ENCODE measurements at places on chromosomes 2 and 18. TPM values are rescaled to one million over a fixed set of nuclear protein-coding genes. Genes with fewer than 3 reads are reported as not detected.
A peak's percentile ranks its signal among the peaks of the same experiment; 100 is the strongest.

GRCh38 chr2:46276642-46277041 is 20.6 kb upstream of the EPAS1 start:
- DNase-seq = no peak
- H3K4me3 ChIP-seq = no peak overlapping the region
- H3K27me3 ChIP-seq = peaks cover 19% of the 10 kb centered on the region
- H3K27ac ChIP-seq = no peak overlapping the region
- H3K36me3 ChIP-seq = no peaks in the 10 kb centered on the region

Gene UGT1A5
- not detected for total RNA-seq

- H3K27ac ChIP-seq = no peak overlapping the region
- no peaks in the 10 kb centered on the region for H3K4me1 ChIP-seq
- no peaks in the 10 kb centered on the region for H3K27me3 ChIP-seq
- no peak overlapping the region for H3K4me3 ChIP-seq
- no peak for DNase-seq
- H3K36me3 ChIP-seq = no peaks in the 10 kb centered on the region
Observed at GRCh38 chr2:133352719-133353118, 215.5 kb downstream of the NCKAP5 start.

GRCh38 chr2:35803126-35803525 is 552.5 kb upstream of the CRIM1 start:
- H3K27ac ChIP-seq = no peak overlapping the region
- H3K36me3 ChIP-seq = peaks cover 5% of the 10 kb centered on the region
- no peak overlapping the region for H3K4me3 ChIP-seq
- DNase-seq = no peak
- H3K4me1 ChIP-seq = no peaks in the 10 kb centered on the region

Gene SPAG16
- 5.3 TPM for total RNA-seq

DNA sequence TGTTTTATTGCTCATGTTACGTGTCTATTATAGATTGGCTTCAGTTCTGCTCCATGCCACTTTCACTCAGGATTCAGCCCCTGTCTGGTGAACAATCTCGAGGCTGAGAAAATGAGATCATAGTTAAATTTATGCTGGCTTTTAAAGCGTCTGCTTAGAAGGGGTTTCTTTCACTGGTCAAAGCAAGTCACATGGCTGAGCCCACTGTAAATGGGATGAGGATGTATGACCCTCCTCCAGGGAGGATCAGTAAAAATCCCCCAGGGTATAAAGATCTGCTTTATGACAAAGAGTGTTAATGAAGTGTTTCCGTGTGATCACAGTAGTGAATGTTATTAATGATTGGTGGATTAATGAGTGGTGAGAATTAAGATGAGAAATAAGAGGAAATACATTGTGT is 6.2 kb upstream of the PLCL1 start:
- DNase-seq = no peak
- peaks cover 58% of the 10 kb centered on the region for H3K27me3 ChIP-seq
- H3K27ac ChIP-seq = no peak overlapping the region
- H3K4me3 ChIP-seq = no peak overlapping the region

Gene PJVK
- total RNA-seq = 2.8 TPM

Gene IL37
- not detected for total RNA-seq

- DNase-seq = no peak
- H3K27ac ChIP-seq = no peak overlapping the region
- H3K4me3 ChIP-seq = no peak overlapping the region
Observed at GRCh38 chr2:26493566-26493965, 15.6 kb upstream of the OTOF start.

Gene CRACDL
- total RNA-seq = 0.22 TPM

DNA sequence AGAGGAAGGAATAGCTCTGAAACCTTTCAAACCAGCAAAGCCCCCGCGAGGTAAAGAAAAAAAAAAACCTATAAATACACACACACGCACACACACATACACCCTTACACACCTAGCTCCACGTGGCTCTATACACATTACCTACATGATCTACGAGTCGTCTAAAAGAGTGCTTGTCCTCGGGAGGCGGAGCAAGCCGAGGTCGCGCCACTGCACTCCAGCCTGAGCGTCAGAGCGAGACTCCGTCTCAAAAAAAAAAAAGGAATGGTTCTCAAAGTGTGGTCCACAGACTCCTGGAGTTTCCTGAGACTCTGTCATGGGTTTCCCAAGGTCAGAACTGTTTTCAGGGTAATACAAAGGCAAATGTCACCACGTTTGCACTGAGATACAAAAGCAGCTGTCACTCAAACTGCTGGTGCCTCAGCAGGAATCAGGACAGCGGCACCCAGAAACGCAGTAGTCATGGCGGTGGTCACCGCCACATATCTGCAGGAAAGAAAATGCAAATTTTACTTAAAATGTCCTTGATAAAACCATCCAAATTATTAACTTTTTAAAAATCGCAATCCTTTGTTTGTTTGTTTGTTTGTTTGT is 130.0 kb upstream of the GPC1 start:
- DNase-seq = no peak
- no peaks in the 10 kb centered on the region for H3K36me3 ChIP-seq
- no peaks in the 10 kb centered on the region for H3K27me3 ChIP-seq
- no peaks in the 10 kb centered on the region for H3K4me1 ChIP-seq

Gene DUSP2
- total RNA-seq = 52.0 TPM

Gene FIGN
- total RNA-seq = not detected

- H3K27ac ChIP-seq = peak overlapping the region; percentile 58
- peaks cover 56% of the 10 kb centered on the region for H3K4me1 ChIP-seq
- no peak overlapping the region for H3K4me3 ChIP-seq
- no peaks in the 10 kb centered on the region for H3K36me3 ChIP-seq
- no peak for DNase-seq
Observed at GRCh38 chr2:53960476-53960875, 10.3 kb downstream of the PSME4 start.

Data from natural killer cell treated with Interleukin-12 subunit alpha and Interleukin-12 subunit beta and Interleukin-15 and Interleukin-18, amount 100 ng/mL, for 72 hours (primary cell).